ENCODE measurements at places on chromosomes 6 and 20. TPM values are rescaled to one million over a fixed set of nuclear protein-coding genes. Genes with fewer than 3 reads are reported as not detected.

PTCHD4 gene
- total RNA-seq: 0.27 TPM

GHRH gene
- not detected for total RNA-seq

BCAS4 gene
- total RNA-seq: not detected

MYLK2 gene
- total RNA-seq: not detected

GRCh38 chr6:131982740-131983259, 31.6 kb upstream of the CCN2 start:
- DNase-seq: no peak
- no peaks in the 10 kb centered on the region for H3K27me3 ChIP-seq
- H3K27ac ChIP-seq: peak overlapping the region; percentile 65
- no peak overlapping the region for H3K4me3 ChIP-seq

DNA sequence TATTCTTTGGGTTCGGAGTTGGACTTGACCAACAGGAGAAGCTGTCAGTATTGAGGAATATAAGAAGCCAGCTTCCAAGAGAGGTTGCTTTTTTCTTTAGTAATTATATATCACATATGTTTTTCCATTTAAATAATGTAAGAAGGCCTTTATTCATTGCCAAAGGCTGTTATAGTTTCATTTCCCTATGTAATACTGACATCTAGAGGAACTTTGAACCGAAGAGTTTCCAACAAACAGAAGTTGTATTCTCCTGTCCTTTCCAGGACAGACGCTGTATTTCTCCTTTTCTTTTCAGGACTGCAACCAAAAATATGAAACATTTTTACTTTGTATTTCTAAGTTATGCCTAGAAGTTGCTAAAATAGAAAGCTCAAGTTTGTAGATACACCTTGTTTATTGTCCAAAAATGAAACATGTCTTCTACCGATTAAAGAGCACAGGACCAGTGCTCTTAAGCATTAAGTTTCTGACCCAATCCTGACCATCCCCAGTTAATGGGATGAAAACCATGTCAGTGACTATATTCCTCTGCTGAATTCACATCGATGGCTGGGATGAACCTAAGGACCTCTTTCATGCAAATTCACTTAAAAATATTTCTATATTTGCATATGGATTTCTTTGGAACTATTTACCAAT, 55.1 kb downstream of the MYLK4 start:
- H3K4me1 ChIP-seq: no peaks in the 10 kb centered on the region
- no peak for DNase-seq
- H3K4me3 ChIP-seq: no peak overlapping the region
- no peaks in the 10 kb centered on the region for H3K36me3 ChIP-seq
- H3K27me3 ChIP-seq: no peaks in the 10 kb centered on the region

- no peak for DNase-seq
- no peaks in the 10 kb centered on the region for H3K4me1 ChIP-seq
- no peaks in the 10 kb centered on the region for H3K27me3 ChIP-seq
- H3K36me3 ChIP-seq: no peaks in the 10 kb centered on the region
- H3K4me3 ChIP-seq: no peak overlapping the region
- H3K27ac ChIP-seq: no peak overlapping the region
These were observed 149.6 kb downstream of the RIMS1 start for GRCh38 chr6:72035966-72036365.

DNA sequence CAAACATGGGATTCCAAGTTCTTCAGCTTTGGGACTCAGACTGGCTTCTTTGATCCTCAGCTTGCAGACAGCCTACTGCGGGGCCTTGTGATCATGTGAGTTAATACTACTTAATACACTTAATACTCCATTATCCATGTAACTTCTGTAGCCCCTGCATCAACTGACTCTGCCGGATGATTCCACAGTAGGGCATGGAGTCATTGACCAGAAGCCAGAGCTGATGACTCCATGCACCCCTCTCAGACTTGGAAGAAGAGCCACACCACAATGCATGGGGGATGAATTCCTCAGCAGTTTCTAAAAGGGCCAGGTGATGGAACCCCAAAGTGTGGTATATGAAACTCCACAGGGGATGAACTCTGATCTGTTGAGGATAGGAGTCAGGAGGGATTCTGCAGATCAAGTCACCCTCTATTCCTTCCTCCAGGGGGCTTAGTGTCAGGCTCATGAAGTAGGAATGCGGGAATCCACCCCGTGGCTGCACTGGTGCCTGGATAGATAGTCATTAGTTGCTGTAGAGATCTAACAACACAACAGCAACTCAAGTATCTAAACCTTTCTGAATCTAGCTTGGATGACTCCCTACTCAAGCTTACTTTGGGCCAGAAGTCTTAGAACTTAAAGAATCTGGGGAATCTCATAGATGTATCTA, 70.2 kb downstream of the GPR6 start:
- no peaks in the 10 kb centered on the region for H3K36me3 ChIP-seq
- H3K27ac ChIP-seq: no peak overlapping the region
- H3K4me3 ChIP-seq: no peak overlapping the region
- no peaks in the 10 kb centered on the region for H3K27me3 ChIP-seq

DNA sequence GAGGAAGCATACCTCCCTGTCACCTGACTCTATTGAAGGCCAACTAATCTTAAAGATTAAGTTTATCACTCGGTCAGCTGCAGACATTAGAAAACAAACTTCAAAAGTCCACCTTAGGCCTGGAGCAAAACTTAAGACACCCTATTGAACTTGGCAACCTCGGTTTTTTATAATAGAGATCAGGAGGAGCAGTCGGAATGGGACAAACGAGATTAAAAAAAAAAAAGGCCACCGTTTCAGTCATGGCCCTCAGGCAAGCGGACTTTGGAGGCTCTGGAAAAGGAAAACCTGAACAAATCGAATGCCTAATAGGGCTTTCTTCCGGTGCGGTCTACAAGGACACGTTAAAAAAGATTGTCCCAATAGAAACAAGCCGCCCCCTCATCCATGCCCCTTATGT, 7.2 kb upstream of the PRR18 start:
- H3K27ac ChIP-seq: no peak overlapping the region
- H3K36me3 ChIP-seq: no peaks in the 10 kb centered on the region
- DNase-seq: no peak
- no peaks in the 10 kb centered on the region for H3K4me1 ChIP-seq

- DNase-seq: no peak
- H3K4me1 ChIP-seq: no peaks in the 10 kb centered on the region
- no peak overlapping the region for H3K4me3 ChIP-seq
- H3K27ac ChIP-seq: no peak overlapping the region
- H3K27me3 ChIP-seq: no peaks in the 10 kb centered on the region
These were observed 1.6 kb upstream of the PBOV1 start for GRCh38 chr6:138219901-138220300.

DNA sequence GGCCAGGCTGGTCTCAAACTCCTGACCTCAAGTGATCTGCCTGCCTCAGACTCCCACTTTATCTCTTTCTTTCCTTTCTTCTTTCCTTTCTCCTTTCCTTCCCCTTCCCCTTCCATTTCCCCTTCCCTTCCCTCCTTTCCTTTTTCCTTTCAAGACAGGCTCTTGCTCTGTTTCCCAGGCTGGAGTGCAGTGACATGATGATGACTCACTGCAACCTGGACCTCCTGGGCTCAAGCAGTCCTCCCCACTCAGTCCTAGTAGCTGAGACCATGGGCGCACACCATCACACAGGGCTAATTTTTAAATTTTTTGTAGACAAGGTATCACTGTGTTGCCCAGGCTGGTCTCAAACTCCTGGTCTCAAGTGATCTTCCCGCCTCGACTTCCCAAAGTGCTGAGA, 377.6 kb upstream of the ZFP64 start:
- no peaks in the 10 kb centered on the region for H3K4me1 ChIP-seq
- H3K4me3 ChIP-seq: no peak overlapping the region
- H3K27ac ChIP-seq: no peak overlapping the region
- no peaks in the 10 kb centered on the region for H3K36me3 ChIP-seq
- no peaks in the 10 kb centered on the region for H3K27me3 ChIP-seq
